ENCODE measurements at places on chromosomes 4 and X.

GRCh38 chrX:121322159-121322558, 274.7 kb downstream of the GLUD2 start:
- DNase-seq = no peak

GRCh38 chr4:107156443-107156842, 120.3 kb upstream of the DKK2 start:
- DNase-seq = no peak

DNA sequence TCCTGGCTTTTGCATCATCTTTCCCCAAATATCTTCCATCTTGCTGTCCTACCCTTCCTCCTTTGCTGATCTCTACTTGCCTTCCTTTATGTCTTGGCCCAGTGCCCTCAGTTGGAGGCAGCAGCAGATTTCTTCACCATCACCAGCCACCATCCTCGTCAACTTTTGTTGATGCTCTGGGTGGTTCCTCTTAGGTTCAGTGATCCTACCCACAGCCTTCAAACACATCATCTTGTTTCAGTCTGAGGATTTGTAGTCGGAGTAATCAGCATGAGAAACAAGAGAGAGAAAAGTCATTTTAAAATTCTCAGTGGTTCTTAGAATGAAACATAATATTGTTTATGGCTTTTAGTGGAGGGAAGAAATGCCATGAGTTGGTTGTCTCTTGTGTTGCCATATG, 65.8 kb downstream of the FTHL17 start:
- no peak for DNase-seq

DNA sequence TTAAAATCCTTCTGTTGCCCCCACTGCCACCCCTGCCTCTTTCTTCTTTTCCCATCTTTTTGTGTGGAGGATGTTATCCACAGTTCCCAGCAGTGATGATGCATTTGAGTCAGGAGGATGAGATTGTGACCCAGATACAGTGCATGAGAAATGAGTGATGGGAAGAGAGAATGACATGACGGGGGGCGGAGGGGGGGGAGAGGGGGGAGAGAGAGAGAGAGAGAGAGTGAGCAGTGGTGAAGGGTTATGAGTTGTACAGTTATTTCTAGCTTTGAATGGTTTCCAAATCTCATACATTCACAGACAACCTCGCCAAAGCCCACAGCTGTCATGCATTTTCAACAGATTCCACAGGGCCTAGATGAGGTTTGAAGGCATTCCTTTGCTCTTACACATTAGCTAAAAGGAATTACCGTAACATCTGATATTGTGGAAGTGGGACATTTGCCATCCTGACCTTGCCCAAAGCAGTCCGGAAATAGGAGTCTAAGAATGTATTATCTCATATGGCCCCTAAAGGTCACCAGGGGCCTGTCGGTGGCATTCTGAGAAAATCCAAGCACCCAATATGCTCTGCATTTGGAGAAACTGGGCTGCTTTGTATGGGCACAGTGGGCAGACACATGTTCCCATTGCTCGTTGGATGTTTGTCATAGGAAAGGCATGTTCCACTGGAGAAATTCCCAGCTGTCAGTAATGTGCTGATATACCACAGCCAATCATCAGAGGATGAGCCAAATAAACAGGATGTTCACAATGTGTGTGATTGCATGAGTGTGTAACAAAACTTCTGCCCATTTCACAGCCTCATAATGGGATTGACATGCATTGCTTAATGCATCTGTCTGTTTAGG, 435.8 kb downstream of the SPRY1 start:
- DNase-seq = no peak

DNA sequence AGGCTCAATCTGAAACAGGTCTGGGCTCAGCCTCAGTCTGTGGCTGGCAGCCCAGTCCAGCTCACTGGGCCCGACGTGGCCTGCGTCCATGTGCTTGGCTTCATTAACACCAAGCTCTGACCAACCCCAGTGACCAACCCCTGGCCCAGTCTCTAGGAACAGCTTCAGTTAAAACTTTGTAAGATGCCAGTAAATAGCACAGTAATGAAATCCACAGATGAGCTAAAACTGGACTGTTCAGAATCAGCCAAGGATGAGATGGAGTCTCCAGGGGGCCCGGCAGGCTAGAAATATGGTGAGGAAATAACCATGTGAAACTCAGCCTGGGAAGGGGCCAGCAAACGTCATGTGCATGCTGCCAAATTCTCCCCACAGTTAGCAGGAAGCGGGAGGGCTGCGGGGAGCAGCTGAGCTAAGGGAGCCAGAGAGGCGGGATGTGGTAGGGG, 37.1 kb upstream of the XPNPEP2 start:
- no peak for DNase-seq
